ENCODE measurements at places on chromosomes 5 and 9.
A peak's percentile ranks its signal among the peaks of the same experiment; 100 is the strongest.

DNA sequence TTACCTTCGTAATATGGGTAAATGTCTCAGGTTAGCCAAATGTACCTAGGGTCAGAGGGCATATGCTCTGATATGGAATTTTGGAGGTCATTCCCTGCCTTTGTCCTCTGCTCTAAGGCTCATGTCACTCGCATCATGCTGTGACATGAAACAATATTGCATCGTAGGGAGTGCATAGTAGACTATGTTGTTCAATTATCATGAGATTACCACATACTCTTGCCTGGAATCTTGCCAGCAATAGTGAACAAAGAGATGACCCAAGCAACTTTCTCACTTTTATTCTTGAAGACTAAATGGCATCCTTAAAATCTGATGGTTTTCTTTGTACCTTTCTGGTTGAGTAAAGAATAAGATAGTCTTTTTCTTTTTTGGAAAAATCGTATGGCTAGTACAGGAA is 27.6 kb downstream of the ZNF462 start:
- DNase-seq: no peak

DNA sequence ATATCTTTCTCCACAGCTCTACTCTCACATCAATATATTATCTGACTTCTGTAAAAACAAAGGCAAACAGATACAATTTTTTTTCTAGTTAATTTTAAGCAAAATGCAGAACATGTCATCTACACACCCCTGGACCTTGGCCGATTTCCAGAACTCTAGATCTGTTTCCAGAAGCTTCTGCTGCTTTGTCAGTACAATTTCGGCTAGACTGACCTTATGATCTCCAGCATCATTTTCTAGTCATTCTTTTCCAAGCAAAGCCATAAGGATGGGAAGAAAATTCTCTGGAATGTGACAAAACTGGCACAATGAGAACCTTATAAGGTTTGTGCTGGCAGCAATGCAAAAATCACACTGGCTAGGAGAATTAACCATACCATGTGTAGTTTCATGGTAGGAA is 132.8 kb upstream of the MPDZ start:
- no peak for DNase-seq

- peak; percentile 77 for DNase-seq
Observed at GRCh38 chr9:77453825-77454647, 194.1 kb downstream of the GNA14 start.

GRCh38 chr9:126472198-126472947 is 141.4 kb upstream of the LMX1B start:
- no peak for DNase-seq

- no peak for DNase-seq
Observed at GRCh38 chr5:4023091-4023752, 427.6 kb downstream of the IRX1 start.

DNA sequence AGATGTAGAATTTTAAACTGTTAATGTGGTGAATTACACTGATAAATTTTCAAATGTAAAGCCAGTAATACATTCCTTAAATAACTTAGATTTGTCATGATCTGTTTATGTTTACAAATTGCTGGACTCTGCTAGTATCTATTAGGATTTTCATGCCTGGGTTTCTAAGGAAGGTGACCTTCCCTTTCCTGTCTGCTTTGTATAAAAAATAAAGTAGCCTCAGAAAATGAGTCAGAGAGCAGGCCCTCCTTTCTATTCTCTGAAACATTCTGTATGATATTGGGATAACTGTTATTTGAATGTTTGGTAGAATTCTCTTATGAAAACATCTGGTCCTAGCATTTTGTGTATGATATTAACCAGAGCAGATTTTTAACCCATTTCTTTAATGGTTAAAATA is 255.3 kb downstream of the SYK start:
- DNase-seq: no peak

GRCh38 chr5:66122379-66123034 is 21.6 kb upstream of the SREK1 start:
- no peak for DNase-seq

DNA sequence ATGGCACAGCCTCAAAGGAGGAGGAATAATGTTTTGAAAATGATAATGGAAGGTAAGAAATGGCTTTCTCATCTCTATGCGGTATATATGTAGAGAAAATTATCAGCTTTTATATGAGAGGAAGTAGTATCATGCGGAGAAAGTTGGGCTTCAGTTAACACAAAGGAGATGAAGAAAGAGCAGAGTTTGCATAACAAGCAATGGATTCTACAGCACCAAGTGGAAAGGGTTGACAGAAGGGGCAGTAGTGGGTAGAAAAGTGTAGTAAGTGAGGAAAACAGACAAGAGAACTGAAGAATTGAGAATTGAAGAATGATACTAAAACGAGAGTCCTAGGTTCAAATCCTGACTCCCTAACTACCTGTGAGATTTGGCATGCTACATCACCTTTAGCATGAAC is 51.0 kb downstream of the GNG10 start:
- DNase-seq: no peak

GRCh38 chr9:38385896-38386295 is 6.6 kb upstream of the ALDH1B1 start:
- no peak for DNase-seq

GRCh38 chr9:79432485-79432884 is 139.3 kb upstream of the TLE4 start:
- no peak for DNase-seq

DNA sequence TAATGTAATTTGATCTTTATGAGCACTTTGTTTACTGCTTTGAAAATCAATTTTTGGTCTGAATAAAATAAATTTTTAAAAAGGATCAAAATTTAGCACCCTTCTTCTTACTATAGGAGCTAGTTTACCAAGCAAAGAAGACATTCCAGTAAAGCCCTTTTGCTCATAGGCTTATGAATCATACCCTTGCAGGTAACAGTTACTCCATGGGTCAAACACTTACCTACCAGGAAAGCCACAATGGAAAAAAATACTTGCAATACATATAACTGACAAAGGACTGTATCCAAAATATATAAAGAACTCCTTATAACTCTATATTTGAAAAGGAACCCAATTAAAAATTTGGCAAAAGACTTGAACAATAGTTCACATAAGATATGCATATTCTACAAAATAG is 66.6 kb downstream of the SHOC1 start:
- DNase-seq: no peak

DNA sequence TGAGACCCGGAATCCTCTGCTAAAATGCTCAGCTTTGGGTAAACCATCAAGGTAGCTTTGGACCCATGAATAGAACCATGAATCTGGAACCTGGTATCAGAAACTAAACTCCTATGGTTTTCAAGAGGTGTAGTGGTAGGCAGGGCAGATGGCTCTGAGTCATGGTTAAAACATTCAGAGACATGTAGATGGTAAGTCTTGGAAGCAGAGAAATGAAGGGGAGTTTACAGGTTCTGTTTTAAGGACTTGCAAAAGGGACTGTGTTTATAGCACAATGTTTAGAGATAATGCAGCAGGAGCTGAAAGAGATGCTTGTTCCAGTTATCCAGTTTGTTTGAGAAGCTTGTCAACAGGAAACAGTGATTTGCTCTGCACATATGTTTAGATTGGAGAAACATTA is 36.0 kb upstream of the FBN2 start:
- no peak for DNase-seq

DNA sequence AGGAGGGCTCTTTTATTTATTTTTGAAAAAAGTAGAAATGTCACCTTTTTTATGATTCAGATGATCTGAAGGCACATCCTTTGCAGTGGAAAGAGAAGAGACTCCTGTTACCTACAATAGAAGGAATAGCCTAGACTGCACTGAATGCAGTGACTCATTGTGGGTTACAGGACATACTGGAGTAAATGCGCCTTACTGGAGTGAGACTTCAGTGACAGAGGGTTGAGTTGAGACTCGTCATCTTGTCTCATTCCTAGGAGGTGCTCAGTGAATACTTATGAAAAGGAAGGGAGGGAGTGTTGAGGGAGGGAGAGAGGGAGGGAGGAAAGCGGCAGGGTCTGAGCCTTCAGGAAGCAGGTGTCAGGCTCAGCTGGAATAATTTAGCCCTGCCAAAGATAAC is 25.2 kb downstream of the ANKRA2 start:
- no peak for DNase-seq

DNA sequence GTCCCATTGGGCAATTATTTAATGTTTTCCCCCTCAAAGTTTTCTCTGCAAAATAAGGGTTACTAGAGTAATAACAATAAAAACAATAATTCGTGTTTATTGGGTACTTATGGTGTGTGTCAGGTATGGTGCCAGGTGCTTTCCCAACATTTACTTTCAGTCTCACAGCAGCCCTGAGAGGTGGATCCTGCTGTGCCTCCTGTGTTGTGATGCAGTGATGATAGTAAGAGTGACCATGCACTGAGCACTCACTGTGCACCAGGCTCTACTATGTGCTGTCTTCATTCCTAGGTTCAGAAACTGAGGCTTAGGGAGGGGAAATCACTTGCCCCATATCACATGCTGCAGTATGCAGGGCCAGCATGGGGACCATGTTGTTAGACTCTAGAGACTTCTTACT is 15.5 kb downstream of the OTULINL start:
- DNase-seq: no peak

- DNase-seq: no peak
Observed at GRCh38 chr5:119451561-119451960, 736 bp upstream of the HSD17B4 start.

GRCh38 chr9:36078051-36078450 is 41.3 kb downstream of the RECK start:
- peak; percentile 19 for DNase-seq

- DNase-seq: no peak
Observed at GRCh38 chr5:55540525-55540924, 5.8 kb upstream of the PLPP1 start.

DNA sequence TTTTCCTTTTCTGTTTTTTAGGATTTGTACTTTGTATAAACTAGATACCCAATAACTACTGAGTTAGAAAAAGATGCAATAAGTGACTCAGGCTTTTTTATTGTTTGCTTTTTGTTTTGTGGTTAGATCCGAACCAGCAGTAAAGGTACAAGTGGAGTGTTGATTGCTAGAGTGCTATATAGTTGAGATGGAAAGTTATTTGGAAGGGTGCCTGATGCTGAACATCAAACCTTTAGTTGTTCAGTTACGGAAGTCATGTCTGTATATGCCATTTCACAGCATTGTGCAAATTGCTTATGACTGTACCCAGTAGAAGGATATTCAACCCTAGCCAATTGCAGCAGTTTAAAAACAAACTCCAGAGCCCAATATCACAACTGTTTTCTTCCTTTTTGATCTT is 285.1 kb downstream of the MAT2B start:
- DNase-seq: no peak

DNA sequence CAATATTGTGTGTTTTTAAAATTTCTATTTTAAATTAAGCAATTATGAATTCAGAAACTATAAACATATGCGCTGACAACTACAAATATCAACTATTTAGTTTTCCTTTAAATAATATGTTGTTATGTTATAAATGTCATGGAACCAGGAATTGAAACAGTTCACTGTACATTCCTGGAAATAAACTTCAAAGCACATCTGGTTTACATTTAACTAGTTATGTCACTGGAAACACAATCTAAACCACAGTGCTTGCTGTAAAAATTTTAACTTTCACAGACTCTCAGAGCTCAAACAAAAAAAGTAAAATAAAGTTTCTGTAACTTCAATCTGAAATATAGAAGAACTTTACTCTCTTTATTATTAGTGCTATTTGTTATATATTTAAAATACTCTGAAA is 179.2 kb downstream of the FBN2 start:
- no peak for DNase-seq

GRCh38 chr5:16784843-16785791 is 151.0 kb downstream of the MYO10 start:
- DNase-seq: no peak

DNA sequence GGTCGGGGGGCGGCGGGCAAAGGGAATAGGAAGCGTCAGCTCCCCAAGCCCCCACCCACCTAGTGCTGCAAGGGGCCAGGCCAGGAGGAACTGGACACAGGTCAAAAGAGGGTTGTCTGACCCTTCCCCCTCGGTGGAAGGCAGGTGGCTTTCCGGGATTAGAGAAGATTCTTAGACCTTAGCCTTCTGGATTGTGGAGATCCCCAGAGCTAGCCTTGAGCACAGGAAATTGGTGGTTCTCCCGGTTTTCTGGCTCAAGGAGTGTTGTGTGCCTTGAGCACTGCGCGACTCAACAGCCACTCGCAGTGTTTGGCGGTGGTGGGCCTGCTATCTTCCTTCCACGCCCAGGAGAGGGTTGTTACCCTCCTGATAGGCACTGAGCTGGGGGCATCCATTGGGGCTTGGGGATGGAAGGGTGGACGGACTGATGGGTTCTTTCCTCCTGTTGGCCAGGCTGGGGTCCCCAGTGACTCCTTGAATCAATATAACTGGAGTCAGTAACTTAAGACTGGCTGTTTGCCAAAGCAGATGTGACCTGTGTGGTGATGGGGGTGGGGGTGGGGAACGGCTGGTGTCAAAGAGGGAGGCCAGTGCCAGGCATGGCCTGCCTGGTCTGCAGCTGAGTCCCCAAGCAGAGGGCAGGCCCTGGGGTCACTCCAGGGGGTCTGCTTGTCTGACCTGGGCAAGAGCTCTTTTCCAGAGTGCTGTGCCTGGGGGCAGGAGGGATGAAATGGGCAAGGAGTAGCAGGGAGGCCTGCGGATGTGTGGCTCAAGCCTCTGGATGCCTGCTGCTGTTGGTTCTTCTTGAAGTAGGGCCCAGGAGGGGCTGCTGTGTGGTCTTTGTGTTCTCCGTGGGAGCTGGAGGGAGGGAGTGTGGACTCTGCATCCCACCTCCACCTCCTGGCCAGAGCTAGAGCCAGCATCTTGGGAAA is 2.1 kb downstream of the FGF18 start:
- no peak for DNase-seq

- no peak for DNase-seq
Observed at GRCh38 chr9:69465473-69465872, 140.5 kb downstream of the ENTREP1 start.

DNA sequence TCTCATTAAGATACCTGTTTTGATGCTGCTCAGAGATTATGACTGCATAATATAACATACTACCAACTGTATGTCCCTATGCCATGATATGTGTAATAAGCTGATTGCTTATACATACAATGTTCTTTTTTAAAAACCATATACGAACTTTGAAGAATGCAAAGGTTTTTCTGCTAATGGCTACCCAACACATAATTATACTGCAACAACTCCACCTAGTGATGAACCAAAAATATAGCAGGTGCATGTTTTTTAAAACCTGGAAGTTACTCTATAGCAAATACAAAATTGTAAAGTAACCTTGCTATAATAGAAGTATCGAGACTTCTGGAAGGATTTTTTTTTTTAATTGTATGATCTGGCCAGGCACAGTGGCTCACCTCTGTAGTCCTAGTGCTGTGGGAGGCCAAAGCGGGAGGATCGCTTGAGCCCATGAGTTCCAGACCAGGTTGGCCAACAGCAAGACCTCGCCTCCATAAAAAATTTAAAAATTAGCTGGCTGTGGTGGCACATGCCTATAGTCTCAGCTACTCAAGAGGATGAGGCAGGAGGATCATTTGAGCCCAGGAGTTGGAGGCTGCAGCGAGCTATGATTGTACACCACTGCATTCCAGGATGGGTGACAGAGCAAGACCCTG is 49.1 kb downstream of the HOMER1 start:
- DNase-seq: no peak

Data from HL-60 (cell line).